Activated T-cell treated with anti-CD3 and anti-CD28 coated beads for 1 hour (primary cell): ENCODE measurements at places on chromosomes 7 and 10.

DNA sequence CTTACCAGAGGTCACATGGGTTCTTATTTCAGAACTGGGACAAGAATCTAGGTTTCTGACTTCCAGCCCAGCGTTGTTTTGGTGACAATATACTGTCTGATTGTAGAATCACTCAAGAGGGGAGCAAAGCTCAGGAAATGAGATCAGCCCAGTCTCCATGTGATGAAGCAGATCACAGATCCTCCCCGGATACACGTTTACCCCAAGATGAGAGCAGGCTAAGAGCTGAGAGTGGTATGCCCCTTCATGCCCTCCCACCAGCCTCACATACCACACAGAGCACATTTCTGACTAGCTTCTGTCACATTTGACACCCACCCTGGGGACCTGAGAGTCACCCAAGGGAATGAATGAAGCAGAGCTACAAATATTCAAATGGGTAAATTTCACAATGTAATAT lies 27.1 kb upstream of the PRKCQ start:
- DNase-seq: no peak

- peak; percentile 50 for DNase-seq
Measured at GRCh38 chr7:2863461-2864066, 19.5 kb upstream of the GNA12 start.

GRCh38 chr7:66138994-66139752 lies 24.5 kb downstream of the CRCP start:
- no peak for DNase-seq

DNA sequence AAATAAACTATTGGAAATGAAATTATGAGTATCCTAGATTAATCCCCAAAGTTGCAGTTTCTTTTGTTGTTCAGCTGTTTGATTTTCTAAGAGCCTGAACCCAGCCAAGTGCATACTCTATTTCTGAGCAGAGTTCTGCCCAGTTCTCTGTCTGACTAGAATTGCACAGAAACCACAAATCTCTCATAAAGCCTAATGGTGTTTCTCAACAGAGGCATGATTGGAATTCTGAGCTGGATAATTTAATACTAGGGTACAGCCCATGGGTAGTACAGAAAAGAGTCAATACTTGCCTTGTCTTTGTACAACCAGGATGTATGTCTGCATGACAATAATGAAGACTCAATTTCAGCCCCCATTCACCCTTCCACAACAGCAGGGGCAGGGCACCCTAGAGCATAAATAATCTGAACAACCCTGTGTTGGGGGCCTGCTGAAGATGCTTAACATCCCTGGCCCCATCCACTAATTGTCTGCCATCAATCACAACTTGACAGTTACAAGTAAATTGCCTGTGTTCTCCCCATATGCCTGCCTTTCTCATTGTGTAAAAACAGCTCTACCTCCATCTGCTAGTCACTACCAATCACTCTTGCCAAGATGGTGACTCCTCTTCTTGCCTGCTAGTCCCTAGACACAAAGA lies 114.4 kb downstream of the NPSR1 start:
- no peak for DNase-seq

DNA sequence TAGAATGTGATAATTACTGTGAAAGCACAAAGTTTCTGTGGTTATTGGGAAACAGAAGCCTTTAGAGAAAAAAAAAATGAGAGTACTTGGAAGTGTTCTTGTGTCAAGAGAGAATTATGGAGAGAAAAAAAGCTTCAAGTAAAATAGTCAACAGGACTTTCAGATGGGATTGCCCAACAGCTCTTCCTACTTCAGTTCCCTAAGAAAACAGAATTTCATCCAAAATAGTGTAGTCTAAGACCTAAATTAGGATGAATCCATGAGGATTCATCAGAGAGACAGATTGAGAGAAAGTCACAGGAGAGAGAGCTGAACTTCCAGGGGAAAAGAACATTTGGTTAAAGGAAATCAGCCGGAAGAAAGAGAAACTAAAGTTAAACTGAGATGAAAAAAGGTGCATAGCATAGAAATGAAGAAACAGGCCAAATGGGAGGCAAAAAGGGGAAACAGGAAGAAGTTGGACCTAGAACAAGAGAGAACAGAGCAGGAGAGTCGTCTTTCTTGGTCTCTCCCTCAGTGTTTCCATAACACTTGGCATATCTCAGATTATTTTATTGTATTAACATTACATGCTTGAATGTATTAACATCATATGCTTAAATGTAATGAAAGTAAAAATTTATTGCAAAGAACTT lies 2.5 kb downstream of the SCIN start:
- DNase-seq: no peak

DNA sequence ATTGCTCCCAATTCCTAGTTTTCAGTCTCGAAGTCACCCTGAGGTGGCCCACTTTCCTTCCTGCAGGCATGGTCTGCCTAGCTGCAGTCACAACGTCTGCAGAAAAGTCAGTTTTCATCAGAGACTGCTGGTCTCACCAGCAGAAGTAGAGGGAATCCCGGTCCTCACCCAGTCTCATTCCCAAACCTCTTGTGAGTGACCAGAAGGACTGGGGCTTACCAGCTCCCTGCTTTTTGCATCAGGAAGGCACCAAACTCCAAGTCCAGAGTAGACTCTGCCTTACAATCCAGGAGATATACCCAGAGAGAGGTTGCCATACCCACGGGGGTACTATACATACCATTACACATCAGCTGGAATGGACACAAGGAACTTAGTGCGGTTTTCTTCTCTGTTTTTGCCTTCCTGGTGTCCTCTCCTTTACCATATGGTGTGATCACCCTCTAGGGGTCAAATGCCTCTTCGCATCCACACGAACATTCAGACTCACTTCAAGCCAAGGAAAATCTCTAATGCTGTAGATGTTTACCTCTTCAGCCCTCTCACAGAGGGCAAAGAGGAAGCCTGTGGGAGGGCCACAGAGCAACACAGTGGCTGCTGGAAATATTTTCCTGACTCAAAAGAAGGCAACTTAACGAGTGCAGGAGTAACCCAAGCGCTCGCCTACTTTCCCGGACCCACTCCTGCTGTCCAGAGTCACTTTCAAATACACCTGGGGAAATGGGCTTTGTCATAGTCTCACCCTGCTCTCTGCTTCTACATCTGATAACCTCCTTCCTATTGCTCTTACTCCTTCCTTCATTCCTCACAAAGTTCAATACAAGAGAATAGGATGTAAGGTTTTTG lies 220.9 kb downstream of the C7orf25 start:
- DNase-seq: no peak

DNA sequence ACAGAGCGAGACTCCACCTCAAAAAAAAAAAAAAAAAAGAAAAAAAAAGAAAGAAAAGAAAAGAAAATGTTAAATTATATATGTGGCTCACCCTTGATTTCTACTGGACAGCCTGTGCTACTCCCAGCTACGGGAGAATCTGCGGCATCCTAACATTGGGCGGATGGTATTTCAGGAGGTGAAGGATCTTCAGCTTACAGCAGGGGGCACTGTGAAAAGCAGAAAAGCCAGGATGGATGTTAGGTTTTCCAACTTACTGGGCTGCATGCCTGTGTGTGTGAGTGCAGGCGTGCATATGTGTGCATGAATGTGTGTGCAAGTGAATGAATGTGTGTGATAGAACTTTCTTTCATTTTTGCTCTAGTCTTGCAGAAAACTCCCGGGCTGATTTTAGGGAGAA lies 1066.5 kb downstream of the TYW1 start:
- DNase-seq: no peak

DNA sequence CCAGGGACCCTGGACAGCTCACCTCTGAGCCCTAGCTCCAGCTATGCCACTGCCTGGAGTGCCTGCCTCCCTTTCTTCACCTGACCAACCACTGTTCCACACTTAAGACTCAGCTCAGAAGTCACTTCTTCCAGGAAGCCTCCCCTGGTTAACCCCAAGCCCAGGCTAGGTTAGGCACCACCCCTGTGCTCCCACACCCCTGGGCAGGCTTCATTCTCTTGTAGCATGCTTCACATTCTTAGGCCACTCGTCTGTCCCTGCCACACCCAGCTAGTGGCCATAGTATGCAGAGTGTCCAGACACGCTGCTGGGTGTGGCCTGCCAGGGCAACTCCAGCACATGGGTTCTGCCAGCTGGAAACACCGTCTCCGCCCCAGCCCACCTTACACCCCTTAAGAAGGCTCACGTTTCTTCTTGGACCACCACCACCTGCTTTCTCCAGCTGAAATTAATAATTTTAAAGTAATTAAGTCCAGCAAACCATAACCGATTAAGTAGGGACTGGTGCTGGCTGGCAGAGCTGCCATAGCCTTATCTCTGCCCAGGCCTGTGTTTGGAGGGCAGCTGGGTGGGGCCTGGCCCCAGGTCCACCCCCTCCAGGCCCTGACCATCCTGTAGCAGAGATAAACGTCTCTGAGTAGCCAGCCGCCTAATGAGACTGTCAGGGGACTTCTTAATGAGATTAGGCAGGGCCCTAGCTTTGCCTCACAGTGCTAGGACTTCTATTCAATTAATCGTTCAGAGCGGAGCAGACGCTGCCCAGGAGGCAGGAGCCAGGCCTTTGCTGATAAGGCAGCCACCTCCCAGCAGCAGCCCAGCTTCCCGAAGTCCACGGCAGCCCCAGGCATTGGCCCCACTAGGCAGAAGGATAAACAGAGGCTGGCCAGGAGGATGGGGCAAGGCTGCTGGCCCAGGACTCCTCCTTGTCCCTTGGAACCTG lies 20.5 kb downstream of the GRID1 start:
- DNase-seq: no peak

GRCh38 chr7:120677535-120677934 lies 180.4 kb downstream of the TSPAN12 start:
- DNase-seq: no peak

DNA sequence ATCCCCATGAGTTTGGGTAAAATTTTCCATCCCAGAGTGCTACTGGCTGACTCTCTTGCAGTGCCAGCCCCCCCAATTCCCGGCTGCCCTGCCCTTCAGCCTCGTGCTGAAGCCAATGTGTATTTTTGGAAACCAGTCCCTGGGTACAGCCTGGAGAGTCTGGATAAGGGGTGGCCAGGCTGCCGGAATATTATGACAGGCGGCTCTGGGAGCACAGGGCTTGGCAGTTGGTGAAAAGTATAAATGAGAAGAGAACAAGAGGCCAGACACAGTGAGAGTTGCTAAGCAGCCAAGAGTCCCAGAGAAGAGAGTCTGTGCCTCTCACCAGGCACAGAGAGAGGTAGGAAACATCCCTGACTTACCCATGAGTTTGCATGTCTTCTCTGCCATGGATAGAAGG lies 53.6 kb downstream of the TMEM130 start:
- no peak for DNase-seq

DNA sequence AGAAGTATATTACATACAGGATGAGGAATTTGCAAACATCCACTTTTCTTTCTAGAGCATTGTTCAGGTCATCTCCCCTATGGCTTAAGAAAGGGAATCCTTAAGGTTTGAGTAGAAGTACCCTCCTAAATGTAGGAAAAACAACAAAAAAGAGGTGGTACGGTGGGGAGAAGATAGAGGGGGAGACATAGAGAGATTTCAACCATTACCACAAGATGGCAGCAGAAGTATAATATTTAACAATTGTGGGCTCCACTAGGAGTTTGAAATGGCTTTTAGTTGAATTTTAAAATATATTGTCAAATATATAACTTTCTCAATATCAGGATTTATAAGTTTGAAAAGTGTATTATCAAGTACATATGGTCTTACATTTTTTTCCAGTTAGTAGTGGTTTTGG lies 72.7 kb upstream of the PRKG1 start:
- DNase-seq: no peak

DNA sequence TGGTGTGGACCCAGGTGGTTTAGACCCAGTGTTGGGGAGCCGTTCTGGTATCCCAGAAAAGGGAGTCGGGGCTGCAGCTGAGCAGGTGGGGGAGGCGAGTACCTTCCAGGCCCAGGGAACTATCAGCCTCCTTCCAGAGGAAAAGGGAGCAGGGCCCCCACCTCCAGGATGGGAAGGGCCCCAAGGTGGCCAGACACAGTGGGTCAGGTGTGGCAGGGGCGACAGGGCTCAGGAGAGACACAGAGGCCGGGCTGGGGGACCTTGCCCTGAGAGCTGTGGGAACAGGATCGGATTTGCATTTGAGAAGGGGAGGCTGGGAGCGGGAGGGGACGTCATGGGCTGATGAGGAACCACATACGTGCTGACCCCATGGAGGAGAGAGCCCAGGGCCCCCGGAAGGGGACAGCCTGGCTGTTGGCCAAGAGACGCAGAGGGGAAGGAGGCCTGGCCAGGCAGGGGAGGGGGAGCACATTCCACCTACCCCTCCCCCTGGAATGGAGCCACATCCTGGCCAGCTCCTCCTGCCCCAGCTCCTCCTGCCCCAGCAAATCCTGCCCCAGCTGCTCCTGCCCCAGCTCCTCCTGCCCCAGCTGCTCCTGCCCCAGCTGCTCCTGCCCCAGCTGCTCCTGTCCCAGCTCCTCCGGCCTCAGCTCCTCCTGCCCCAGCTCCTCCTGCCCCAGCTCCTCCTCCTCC lies 9.7 kb upstream of the TTYH3 start:
- no peak for DNase-seq

DNA sequence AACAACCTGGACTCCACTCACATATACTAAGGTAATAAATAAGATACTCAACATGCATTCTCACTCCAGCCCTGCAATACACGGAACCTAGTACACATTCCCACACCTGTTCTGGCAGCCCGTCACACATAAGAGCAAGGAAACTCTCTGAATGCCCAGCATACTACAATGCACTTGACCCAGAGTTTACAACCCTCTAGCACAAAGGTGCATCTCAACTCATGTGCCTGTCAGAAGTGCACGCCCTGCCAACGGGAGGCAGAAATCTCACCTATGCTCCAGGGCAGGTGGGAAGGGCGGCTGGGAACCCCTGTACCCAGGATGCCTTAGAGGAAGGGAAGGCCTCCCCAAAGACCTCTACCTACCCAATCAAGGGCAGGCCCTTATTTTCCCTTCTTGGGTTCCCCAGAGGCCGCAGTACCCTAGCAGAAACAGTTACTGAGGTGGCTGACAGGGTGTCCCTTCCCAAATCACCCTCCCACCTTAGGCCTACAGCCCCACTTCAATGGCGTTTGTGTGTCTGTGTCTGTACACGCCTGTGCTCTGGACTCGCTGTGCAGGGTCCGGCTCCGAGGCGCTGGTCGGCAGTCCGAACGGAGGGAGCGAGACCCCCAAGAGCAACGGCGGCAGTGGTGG lies 2.0 kb downstream of the EVX1 start:
- DNase-seq: no peak

- no peak for DNase-seq
Measured at GRCh38 chr10:78559661-78560340, 509.0 kb upstream of the ZMIZ1 start.

- no peak for DNase-seq
Measured at GRCh38 chr10:24465891-24466818, 257.2 kb downstream of the KIAA1217 start.

DNA sequence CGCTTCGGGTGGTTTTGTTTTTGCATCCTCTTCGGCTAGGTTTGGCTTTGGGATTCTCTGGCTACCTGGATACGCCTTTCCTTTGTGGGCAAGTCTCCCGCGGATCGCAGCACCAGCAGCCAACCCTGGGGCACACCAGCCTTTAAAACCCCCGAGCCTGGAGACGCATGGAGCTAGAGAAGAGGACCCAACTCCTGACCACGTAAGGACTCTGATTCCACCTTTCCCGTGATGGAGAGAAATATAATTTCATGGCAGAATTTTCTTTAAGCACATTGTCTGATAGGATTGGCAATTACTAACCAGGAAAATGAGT lies 535.4 kb upstream of the GALNT17 start:
- DNase-seq: no peak
